ENCODE measurements at places on chromosomes 16 and 17.

- no peak for DNase-seq
These were observed 105.5 kb downstream of the SPAG9 start for GRCh38 chr17:51015145-51015558.

- no peak for DNase-seq
These were observed 490 bp downstream of the GID4 start for GRCh38 chr17:18039535-18040260.

- no peak for DNase-seq
These were observed 225.3 kb downstream of the WWOX start for GRCh38 chr16:78324649-78325285.

DNA sequence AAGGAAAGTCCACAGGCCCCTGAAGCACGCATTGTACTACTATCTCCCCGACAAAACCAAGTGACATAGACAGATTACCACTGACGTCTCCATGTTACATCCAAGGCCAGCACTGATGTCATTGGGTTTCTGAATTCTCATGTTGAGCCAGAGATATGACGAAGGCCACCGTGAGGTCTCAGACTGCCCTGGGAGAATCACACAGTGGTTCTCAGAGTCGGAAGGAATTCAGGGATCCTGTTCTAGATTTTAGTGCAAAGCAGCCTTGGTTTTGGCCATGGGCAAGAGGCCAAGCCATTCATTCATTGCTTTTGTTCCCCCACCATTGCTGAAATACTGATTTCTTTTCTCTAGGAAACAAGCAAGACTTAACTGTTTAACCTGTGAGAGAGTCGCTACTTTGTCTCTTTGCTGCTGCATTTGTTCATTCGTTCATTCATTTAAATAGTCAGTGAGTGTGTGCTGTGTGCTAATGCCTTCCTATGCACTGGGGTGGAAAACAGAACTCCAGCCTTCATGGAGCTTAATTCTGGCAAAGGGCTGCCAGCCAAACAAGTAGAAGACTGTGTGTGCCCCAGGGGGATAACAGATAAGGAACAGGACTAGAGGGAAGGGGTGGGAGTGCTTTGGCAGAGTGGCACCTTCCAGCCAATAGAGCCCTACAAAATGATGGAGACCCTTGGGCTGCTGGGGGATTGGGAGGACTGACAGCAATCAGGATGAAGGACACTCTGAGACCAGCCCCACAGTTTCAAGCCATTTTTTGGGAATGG lies 222.3 kb downstream of the MSI2 start:
- DNase-seq: no peak

DNA sequence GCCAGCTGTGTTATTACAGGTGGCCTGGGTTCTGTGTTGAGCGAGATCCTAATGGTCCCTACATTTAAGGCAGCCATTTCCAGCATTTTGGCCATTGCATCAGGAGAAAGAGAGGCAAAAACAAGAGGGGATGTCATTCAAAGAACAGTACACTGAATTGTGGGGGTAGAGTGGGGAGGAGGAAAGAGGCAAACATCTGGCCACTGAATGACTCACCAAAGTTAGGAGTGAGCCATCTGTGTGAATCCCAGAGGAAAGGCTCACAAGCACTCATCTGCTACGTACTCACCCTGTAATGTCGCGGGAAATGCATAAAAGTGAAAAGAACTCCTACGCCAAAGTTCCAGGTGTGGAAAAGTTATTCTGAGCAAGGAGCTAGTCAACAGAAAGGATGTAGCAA lies 16.7 kb downstream of the KRABD2 start:
- DNase-seq: no peak

- DNase-seq: peak; percentile 58
These were observed 16.8 kb downstream of the NQO1 start for GRCh38 chr16:69709456-69710084.

DNA sequence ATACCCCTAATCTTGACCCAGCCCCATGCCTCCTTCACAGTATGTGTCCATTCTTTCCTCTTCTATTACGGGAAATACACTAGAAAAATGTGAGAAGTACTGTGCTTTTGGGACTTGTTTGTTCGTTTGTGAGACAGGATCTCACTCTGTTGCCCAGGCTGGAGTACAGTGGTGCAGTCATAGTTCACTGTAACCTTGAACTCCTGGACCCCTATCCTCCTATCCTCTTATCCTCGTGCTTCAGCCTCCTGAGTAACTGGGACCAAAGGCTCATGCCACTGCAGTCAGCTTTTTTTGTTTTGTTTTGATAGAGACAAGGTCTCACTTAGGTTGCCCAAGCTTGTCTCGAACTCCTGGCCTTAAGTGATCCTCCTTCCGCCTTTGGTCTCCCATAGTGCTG lies 29.9 kb upstream of the RASL10B start:
- DNase-seq: no peak

- no peak for DNase-seq
These were observed 29.4 kb downstream of the CCR7 start for GRCh38 chr17:40535924-40536294.

- no peak for DNase-seq
These were observed 10.2 kb downstream of the CRYBA1 start for GRCh38 chr17:29256735-29257466.

- peak; percentile 42 for DNase-seq
These were observed 12.9 kb downstream of the TRIM37 start for GRCh38 chr17:59093702-59094231.

DNA sequence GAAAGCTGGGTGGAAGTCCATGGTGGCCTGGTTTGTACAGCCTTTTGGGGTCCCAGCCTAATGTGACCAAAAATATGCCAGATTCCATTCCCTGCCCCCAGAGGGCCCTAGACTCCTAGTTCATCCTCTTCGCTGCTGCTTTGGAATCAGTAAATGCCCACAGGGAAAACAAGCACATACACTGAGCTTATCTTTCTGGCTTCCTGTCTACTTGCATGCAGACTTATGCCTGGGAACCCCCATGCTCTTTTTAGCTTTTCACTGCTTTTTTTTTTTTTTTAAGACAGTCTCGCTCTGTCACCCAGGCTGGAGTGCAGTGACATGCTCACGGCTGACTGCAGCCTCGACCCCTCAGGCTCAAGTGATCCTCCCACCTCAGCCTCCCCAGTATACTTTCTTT lies 6.2 kb upstream of the CD300LG start:
- DNase-seq: peak; percentile 41

DNA sequence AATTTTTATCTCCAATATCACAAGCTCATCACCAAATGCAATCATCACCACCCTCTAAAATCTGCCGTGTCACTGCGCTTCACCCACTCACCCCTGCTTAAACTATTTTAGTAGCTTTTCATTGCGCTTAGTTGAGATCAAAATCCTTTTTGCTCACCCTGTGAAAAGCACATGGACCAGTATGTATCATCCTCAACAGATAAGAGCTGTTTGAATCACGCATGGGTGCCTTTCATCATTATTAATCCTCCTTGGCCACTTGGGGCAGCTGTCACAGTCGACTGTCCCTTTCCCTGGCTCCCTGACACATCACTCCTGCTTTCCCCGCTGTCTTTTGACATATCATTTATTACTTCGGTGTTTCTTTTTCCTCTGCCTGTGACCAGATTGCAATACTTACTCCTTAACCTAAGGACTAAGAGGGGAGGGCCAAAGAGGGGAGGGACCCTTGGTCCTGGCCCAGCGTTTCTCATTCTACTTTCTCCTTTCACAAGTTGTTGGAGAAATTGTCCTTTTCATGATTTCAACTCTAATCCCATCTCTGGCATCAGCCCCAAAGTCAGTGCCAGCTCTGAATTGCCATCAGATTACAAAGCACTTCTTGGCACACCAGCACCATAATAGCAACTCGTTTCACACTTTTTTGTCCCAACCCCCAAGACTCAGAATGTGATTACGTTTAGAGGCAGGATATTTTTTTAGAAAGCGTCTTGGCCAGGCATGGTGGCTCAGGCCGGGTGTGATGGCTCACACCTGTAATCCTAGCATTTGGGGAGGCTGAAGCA lies 8.6 kb upstream of the KDM6B start:
- DNase-seq: no peak

- no peak for DNase-seq
These were observed 1.9 kb downstream of the TSEN54 start for GRCh38 chr17:75518201-75518600.

- DNase-seq: no peak
These were observed 20.5 kb downstream of the SOX9 start for GRCh38 chr17:72141336-72141735.

DNA sequence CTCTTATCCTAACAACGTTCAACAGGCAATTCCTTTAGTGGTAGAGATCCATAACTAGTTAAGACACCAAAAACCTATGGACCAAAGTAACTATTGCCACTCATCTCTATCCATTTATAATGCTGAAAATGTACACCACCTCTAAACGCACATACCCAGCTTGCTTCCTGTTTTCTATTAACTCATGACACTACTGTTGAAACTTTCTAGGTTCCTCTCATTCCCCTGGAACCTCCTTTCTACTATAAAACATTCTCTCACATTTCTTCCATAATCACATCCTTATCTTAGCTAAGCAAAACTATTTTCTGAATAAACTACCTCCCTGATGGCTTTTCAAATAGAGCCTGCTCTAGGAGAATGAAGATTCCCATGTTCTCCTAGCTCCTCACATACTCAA lies 42.9 kb upstream of the KSR1 start:
- no peak for DNase-seq

DNA sequence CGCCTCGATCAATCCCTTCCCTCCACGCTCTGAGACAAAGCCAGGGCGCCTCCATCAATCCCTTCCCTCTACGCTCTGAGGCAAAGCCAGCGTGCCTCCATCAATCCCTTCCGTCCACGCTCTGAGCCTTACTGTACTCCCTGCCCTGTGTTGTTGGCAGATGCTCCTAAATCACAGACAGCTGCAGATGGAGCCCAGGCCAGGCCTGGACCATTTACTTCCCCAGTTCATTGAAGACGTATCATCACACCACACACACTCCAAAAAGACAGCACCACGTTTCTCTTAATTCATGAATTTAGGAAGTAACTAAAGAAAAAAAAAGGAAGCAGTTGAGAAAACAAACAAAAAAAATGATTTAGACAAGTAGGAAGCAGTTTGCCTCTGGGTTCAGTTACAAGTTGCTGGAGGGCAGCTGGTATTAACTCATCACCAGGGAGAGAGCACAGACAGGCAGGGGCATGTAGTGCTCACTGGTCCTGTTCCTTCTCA lies 7.4 kb upstream of the CD300LD start:
- DNase-seq: no peak

DNA sequence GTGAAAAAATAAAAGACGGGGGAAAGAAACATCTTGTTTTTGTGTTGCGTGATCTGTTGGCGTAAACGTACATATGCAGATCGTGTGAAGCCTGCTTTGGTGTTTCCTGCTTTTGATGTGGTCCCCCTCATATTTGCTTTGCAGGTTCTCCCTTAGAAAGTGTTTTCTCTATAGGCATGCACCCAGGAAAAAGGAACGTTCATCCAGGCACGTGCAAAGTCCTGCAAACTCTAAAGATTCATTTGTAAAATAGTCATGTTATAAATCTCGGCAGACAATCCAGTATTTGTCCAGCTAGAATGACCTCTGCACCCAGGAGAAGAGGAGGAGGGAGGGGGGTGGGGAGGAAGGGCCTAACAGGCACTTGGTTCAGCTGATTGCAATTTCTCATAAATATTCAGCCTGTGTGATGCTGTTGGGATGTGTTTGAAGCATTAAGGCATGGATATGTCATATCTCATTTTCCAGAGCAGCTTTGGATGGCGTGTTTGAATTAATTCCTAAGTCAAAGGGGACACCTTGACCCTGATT lies 40.3 kb upstream of the DDX52 start:
- DNase-seq: peak; percentile 50

GRCh38 chr16:354971-355461 lies 2.5 kb upstream of the AXIN1 start:
- no peak for DNase-seq

DNA sequence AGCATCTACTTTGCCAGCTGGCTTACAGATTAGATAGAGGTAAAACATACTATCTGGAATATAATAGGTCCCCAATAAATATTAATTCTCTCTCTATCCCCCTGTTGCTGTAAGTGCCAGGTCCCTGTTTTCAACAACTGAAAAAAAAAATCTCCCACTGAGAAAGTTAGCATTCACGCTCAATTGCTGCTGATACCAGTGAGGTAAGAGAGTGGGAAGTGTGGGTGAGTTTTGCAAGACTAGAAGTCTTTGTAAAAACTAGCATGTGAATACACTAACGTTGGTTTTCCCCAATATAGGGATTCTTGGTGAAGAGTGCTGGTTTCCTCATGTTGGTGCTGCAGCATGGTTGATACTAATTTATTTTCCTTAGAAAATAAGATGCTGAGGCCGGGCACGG lies 11.7 kb upstream of the TAOK1 start:
- DNase-seq: no peak

DNA sequence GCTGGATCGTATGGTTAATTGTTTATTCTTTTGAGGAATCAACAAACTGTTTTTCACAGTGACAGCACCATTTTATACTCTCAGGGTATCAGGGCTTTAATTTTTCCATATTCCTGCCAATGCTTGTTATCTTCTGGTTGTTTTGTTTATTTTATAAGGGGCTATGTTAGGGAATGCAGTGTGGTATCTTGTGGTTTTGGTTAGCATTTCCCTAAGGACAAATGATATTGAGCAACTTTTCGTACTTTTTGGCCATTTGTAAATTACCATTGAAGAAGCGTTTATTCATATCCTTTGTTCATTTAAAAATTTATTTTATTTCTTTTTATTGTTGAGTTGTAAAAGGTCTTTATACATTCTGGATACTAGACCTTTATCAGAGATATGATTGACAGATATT lies 322.0 kb upstream of the SALL1 start:
- DNase-seq: no peak

- DNase-seq: no peak
These were observed 78.8 kb downstream of the BMERB1 start for GRCh38 chr16:15513156-15513555.

DNA sequence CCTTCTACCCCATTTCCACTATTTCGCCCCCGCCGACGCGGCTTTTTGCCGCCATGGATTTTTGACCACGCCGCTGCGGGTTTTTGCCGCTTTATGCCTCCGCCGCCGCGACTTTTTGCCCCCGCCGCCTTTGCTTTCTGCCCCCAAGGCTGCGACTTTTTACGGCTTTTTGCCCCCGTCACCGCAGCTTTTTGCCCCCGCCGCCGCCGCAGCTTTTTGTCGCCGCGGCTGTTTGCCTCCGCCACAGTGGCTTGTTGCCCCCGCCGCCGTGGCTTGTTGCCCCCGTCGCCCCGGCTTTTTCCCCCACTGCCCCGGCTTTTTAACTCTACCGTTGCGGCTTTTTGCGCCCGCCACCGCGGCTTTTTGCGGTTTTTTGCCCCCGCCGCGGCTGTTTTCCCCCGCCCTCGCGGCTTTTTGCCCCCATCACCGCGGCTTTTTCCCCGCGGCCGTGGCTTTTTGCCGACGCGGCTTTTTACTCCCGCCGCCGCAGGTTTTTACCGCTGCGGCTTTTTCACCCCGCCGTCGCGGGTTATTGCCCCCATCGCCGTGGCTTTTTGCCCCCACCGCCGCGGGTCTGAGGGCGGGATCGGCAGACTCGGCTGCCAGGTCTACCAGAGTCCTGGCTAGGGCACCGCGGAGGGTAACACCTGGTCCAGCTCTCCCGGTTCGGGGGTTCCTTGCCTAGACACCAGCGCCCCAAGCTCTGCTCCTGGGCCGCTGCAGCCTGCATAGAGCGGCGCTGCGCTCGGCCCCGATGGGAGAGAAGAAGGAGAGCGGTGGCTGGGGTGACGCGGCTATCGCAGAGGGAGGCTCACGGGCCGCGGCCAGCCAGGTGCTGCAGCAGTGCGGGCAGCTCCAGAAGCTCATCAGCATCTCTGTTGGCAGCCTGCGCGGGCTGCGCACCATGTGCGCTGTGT lies 562.7 kb upstream of the WSB1 start:
- DNase-seq: no peak

GRCh38 chr17:1758807-1759206 lies 3.1 kb upstream of the SERPINF1 start:
- no peak for DNase-seq

- DNase-seq: no peak
These were observed 34.0 kb downstream of the NTN1 start for GRCh38 chr17:9055281-9055680.

GRCh38 chr16:16048904-16049582 lies 99.6 kb downstream of the ABCC1 start:
- DNase-seq: peak; percentile 82
